Ascending aorta (tissue), 2 donors: ENCODE measurements at places on chromosomes 13 and 19. TPM values are rescaled to one million over a fixed set of nuclear protein-coding genes. Genes with fewer than 3 reads are reported as not detected.

The ZNF471 gene
- 4.8 TPM for total RNA-seq

The PLK5 gene
- not detected for total RNA-seq

The NXNL1 gene
- not detected for total RNA-seq

The GNA15 gene
- total RNA-seq = 7.1 TPM

The LAIR1 gene
- total RNA-seq = 11.1 TPM

The FAM216B gene
- not detected for total RNA-seq

The CDX2 gene
- not detected for total RNA-seq

The DENND1C gene
- total RNA-seq = 24.4 TPM

The PBX4 gene
- total RNA-seq = not detected

The KL gene
- total RNA-seq = 3.7 TPM

The NOVA2 gene
- 11.3 TPM for total RNA-seq

The CNN1 gene
- total RNA-seq = 477 TPM

The THSD1 gene
- 27.4 TPM for total RNA-seq

The FUZ gene
- 22.1 TPM for total RNA-seq

The CYP4F8 gene
- not detected for total RNA-seq

The SIGLEC6 gene
- 6.6 TPM for total RNA-seq

The ADGRE3 gene
- not detected for total RNA-seq

The ZNF728 gene
- total RNA-seq = 7.0 TPM

The ZNF835 gene
- total RNA-seq = 4.0 TPM

The ZSCAN5B gene
- total RNA-seq = not detected

The WDR87 gene
- total RNA-seq = not detected

The URAD gene
- not detected for total RNA-seq

The RAX2 gene
- not detected for total RNA-seq

The C19orf85 gene
- not detected for total RNA-seq

The ZNF229 gene
- 2.1 TPM for total RNA-seq

The MYPOP gene
- total RNA-seq = 1.6 TPM

The INSR gene
- total RNA-seq = 39.3 TPM

The ATP8B3 gene
- 0.11 TPM for total RNA-seq
